ENCODE measurements at places on chromosomes 1 and 21. TPM values are rescaled to one million over a fixed set of nuclear protein-coding genes. Genes with fewer than 3 reads are reported as not detected.
A peak's percentile ranks its signal among the peaks of the same experiment; 100 is the strongest.

- no peak for DNase-seq
Observed at GRCh38 chr1:157411769-157412168, 140.5 kb downstream of the FCRL5 start.

- DNase-seq = no peak
Observed at GRCh38 chr1:206732992-206733391, 37.6 kb upstream of the IL19 start.

DNA sequence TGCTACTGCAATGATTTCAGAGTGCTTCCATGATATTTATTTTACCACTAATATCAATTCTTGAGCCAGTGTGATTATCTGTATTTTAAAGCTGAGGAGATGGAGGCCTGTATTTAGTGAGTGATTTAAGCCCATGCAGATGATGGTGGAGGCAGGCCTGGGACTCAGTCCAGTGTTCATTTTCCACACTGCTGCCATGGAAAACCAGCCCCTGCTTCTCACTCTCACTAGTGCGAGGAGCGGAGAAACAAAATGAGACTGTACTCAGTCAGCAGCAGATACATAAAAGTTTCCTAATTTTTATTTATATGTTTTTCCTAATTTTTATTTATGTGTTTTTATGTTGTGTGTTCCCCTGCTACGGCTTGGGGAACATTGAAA, 32.8 kb downstream of the LRRC8B start:
- DNase-seq = no peak

DNA sequence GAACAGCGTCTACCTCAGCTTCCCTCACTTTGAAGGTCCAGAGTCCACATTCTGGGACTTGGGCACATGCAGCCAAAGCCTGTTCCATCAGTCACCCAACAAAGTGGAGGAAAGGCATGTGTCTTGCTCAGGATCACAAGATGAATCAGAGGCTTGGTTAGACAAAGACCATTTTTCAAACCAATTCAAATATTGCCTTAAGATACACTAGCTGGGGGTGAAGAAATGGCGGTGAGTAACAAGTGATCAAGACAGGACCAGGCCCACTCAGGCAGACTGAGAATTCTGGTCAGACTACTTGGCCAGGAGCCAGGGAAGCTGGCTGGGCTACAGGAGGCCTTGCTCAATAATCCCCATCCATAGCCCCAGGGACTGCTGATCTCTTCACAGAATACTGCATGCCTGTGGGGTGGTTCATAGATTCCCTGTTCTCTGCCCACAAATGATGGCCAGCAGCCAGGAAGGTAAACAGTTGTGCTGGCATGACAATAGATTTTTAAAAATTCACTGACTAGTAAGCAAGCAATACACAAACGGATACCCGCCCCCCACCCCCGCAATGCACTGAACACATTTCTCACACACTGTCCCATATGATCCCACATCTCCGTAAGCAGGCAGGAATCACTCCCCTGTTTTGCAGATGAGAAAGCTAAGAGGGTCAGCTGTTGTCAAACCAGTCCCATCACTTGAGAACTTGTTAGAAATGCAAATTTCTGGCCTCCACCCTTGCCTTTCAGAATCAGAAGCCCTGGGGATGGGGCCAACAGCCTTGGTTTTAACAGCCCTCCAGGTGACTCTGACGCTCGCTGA, 27.2 kb downstream of the ERI3 start:
- DNase-seq = peak; percentile 68

Gene MARK1
- 6.0 TPM for total RNA-seq

Gene TMEM61
- total RNA-seq = 7.8 TPM

DNA sequence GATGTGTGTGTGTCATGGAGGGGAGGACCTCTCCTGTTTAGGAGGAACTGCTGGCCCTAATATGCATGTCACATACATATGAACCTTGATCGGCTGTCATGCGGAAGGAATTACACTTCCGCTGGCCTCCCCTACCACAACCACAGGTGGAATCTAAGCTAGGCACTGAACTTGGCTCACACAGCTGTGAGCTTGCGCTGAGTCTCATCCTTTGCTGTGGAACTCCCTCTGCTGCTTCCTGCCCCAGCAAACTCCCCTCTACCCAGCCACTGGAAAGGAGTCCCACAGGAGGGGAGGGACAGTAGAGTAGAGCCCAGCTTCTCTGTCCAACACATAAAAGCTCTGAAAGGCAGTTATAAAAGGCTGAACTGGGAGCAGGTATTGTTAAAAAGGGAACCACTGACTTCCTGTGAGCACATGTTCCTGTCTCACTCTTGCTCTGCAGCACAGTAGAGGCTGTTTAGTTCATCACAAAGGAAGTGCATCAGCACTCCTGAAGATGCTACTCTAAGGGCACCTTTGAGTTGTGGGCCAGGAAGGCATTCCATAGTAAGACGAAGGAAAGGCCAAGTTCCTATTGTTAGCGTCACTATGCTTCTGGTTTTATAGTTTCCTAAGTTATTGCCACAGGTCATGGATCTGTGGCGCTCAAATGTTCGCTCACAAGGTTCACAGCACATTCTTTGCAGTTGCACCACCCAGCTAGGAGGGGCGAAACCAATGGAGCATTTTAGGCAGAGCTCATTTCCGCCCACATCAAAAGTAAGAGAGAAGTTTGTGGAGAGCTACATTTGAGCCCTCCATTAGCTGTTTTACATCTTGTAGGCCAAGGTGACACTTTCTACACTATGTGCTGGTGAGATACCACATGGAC, 17.7 kb upstream of the PTPRC start:
- DNase-seq = peak; percentile 55

- no peak for DNase-seq
Observed at GRCh38 chr1:96130432-96130831, 591.2 kb upstream of the PTBP2 start.

GRCh38 chr1:229650045-229650444, 24.0 kb downstream of the URB2 start:
- no peak for DNase-seq

- DNase-seq = no peak
Observed at GRCh38 chr1:77085109-77085508, 134.1 kb downstream of the PIGK start.

Gene MXRA8
- 31.1 TPM for total RNA-seq

Gene NAV1
- total RNA-seq = 40.6 TPM

Gene SERPINC1
- total RNA-seq = not detected

DNA sequence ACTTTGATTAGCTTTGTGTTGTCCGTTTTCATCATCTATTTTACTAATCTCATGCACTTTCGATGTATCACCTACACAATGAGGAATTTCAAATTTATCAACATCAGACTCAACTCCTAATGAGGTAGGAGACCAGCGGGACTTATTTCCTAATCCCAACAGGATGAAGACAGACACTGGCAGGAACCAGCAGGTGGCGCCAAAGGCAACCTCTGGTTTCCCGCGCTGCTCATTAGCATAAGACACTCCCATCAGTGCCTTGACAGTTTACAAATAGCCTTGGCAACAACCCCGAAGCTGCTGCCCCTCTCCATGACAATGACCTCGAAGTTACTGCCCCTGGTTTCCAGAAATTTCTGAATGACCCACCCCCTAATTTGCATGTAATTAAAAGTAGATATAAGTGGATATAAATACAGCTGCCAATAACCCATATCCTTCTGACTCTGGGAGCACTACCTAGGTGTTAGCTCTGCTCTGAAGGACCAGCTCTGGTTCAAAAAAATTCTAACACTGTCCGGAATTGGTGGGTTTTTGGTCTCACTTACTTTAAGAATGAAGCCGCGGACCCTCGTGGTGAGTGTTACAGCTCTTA, 974.8 kb downstream of the ADGRL2 start:
- peak; percentile 9 for DNase-seq

DNA sequence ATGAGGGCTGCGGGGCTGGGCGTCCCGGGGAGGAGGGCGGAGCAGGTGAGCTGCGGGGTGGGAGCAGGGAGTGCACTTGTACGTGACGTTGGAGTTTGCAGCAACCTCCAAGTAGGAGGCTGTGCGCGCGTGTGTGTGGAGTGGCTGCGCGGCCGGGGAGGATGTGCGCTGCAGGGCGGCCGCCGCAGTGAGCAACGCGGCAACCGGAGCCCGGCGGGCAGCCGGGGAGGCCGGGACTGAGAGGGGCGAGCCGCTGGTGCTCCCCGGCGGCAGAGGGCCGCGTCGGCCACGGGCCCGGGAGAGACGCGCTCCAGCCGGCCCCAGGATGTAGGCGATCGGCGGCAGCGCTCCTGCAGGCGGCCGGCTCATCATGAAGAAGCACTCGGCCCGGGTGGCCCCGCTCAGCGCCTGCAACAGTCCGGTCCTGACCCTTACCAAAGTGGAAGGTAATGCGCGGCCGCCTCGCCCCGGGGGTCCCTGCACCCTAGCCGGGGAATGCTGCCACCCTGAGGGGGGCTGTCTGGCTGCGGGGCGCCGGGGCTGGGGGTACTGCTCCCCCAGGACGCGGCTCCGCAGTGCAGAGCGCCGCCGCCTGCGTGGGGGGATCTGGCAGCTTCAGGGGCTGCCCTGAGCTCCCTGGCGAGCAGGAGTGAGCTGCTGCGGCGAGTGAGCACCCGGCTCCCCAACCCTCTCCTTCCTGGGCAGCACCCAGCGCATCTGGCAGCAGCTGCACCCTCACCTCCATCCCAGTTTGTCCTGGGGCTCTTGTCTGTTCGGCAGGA, 158.9 kb upstream of the COA6 start:
- peak; percentile 14 for DNase-seq

- DNase-seq = no peak
Observed at GRCh38 chr1:164511001-164511705, 47.8 kb upstream of the PBX1 start.

Gene NPR1
- total RNA-seq = 12.7 TPM

DNA sequence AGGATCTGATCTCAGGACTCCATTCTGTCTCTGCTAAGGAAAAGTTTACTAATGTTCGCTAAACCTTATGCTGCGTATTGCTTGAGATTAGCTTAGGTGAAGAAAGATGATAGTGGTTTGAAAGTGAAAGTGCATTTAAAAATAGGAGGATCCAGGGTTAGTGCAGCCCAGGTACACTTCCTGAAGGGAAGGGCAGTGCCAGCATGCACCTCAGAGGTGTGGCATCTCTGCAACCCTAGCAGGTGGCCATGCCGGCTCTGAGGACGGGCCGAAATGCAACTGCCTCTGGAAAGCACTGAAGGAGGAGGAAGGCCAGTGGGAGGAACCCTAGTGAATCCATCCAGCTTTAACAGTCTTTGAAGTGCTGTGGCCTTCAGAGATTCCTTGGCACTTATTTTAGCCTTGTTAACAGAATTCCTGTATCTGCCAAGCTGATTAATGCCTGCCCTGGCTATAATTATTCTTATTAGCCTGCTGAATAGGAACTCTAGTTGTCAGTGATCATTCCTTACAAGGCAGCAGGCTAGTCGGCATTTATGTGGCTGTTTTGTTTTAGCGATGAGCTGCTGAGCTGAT, 5.5 kb downstream of the PTGFRN start:
- peak; percentile 77 for DNase-seq

- no peak for DNase-seq
Observed at GRCh38 chr1:186626356-186626932, 53.8 kb downstream of the PTGS2 start.

- DNase-seq = no peak
Observed at GRCh38 chr1:27492796-27493195, 2.8 kb upstream of the WASF2 start.

DNA sequence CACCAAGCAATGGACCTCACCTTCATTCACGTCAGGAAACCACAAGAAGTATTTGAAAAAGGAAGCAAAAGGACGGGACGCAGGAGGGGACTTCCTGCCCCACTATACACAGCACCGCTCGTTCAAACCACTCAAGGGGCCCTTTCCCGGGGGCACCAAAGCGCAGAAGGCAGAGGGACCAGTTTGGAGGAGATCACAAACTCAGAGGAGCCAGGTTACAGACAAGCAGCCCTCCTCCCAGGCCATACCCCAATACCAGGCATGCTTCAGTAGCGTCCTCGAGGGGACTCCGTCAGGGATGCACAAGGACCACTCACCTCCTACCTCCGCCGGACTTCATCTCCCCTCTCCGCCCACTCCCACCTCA, 685 bp downstream of the CRTC2 start:
- peak; percentile 46 for DNase-seq

DNA sequence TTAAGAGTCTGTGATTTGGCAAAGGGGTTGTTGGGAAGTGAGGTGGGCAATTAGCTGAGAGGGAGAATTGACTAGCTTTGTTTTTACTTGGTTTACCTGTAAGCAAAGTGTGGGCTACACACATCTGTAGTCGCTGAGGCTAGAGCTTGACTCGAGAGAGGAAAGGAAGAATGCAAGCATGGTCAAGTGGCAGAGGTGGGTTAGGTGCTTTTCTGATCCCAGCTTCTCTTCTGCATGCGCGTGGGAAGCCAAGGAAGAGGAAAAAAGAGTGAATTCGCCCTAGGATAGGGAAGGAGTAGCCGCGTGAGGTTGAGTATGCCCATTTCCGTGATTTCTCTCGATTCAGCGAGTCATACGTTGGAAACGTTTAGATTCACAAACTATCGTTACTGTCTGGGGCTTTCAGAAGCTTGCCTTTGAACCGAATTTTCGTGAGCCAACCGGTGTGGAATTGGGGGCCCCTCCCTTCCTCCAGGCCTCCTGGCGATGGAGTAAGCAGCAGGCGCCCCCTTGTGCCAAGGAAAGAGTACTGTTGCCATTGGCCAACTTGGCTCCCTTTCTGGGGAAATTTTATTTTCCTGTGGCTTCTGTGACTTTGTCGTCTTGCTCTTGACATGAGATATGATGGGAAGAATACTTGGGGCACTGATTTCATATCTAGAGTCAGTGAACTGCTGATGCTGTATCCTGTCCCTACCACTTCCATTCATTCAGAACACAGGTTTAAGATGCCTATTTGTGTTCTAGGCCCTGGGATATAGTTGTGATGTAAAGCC, 1.3 kb downstream of the PIGV start:
- peak; percentile 91 for DNase-seq

DNA sequence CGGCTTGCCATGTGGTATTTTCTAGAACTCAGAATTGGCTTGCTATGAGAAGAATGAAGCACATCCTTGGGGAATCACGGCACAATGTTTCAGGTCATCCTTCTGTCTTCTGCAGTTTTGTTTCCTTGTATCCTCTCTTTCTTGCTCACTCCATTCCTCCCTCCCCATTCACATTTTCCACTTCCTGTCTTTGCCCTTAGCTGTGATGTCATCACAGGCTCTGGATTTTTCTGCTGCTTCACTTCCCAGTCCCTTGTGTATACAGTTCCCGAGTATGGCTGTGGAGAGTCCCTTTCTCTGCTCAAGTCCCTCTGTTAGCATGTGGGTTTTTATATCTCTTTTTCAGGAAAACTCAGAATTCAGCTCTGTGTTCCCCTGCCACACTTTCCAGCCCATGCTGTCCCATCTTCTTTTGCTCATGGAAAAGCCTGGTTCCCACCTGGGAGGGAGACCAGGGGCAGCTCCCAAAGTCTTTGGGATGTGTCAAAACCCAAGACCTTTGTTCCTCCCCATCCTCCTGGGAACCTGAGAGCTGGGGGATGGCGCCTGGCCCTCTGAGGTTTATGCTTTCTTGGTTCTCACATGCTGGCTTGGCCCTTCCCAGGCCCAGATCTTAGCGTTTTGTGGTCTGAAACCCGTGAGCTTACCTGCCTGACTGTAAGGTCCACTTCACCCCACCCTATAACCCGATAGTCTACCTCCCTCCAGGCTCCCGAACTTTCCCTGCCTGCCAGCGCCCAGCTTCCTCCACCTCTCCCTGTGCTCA, 4.8 kb upstream of the RGS16 start:
- no peak for DNase-seq

- no peak for DNase-seq
Observed at GRCh38 chr1:7257225-7257624, 472.0 kb downstream of the CAMTA1 start.

- no peak for DNase-seq
Observed at GRCh38 chr1:228001738-228002535, 4.9 kb upstream of the WNT3A start.

All from transverse colon (tissue), 4 donors.